ENCODE measurements at places on chromosomes 12 and 14.

DNA sequence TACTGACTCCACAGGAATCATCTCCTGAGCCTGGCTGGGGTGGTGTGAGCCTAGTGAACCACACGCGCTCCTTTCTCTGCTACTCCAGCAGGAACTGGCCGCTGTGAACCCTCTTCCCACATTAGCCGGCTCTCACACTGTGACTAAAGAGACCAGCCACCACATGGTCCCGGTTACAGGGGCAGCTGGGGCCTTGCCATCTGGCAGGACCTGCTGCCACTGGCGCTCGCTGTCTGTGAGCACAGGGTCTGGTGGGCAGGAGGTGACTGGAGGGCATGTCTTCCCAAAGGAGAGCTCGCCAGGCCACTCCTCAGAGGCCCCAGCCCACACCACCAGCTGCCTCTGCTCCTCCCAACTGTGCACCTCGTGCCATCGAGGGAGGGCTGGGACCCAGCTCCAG is 99.3 kb downstream of the SINHCAF start:
- DNase-seq: no peak

- no peak for DNase-seq
Measured at GRCh38 chr14:66087231-66087630, 398.9 kb upstream of the CCDC196 start.

- DNase-seq: no peak
Measured at GRCh38 chr14:61561104-61561503, 134.2 kb upstream of the HIF1A start.

DNA sequence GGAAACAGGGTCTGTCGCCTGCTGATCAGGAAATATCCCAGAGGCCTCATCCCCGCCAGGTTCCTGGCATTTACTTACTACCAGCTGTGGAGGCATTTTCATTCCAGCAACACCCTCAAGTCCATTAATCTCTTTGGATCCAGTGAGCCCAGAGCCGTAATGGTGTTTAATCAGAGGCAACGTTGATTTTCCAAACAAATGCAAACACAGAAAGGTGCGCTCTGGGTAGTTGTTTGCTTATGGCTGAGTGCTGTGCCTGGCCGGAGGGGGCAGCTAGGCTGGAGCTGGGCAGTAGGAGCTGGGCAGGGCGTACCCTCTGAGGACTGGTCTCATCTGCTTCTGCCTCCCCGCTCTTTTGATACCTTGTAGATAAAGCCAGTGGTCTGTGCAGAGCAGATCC is 110.6 kb downstream of the ADCK1 start:
- no peak for DNase-seq

DNA sequence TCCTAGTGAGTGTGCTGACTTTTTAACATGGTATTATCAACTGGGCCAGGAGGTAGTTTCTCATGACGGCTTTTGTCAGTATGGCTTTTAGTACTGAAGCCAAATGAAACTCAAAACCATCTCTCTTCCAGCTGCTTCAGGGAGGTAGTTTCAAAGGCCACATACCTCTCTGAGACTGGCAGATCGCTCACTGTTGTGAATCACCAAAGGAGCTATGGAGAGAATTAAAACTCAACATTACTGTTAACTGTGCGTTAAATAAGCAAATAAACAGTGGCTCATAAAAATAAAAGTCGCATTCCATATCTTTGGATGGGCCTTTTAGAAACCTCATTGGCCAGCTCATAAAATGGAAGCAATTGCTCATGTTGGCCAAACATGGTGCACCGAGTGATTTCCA is 141.1 kb downstream of the HMGA2 start:
- DNase-seq: no peak

DNA sequence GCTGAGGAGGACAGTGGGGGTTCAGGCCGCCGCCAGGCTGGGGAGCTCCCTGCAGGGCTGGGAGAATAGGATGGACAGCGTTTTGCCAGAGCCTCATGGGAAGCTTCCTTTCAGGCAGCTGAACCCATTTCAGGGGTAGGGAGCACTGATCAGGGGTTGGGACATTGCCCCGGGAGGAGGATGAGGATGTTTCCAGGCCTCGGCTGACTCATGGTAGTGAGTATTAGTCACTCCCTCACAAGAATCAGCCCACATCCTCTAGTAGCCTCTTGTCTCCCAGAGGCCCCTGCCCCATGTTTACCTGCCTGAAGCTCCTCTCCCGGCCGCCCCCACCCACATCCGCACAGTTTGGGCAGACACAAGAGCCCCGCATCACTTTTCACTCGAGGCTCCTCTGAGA is 89.8 kb downstream of the ZFP36L1 start:
- DNase-seq: no peak

GRCh38 chr14:95117937-95118721 is 39.2 kb downstream of the DICER1 start:
- DNase-seq: no peak

DNA sequence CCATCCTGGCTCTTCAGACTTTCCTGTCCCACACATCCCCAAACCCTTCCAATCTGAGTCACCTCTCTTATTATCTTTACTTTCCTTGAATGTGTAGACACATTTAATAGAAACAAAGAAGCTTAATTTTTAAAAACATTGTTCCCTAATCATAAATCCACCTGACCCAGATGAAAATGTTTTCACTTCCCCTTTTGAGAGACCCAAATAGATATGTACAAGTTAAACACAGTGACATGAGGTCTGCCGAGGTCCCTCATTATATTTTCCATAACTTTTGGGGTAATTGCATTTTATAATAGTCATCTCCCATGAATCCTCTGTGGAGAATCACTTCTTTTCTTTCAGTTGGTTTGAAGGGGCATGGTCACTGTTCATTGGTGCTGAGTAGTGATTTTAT is 191.1 kb downstream of the GRIN2B start:
- DNase-seq: no peak

DNA sequence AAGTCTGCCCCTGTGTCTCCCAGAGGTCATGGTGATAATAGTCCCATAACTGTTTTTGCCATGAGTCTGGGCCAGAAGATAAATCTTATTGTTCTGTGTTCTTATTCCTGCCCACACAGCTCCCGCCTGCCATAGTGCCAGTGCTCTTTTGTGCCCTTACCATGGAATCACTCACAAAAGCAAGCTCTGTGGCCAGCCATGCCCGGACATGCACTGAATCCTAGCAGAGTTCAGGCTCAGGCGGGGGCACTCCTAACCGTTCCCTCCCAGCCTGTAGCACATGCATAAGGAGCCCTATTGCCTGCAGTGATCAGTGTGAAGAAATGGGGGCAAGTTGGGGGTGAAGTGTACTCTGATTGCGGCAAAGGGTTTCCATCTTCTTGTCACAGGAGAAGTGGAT is 33.3 kb downstream of the DHRS2 start:
- no peak for DNase-seq

DNA sequence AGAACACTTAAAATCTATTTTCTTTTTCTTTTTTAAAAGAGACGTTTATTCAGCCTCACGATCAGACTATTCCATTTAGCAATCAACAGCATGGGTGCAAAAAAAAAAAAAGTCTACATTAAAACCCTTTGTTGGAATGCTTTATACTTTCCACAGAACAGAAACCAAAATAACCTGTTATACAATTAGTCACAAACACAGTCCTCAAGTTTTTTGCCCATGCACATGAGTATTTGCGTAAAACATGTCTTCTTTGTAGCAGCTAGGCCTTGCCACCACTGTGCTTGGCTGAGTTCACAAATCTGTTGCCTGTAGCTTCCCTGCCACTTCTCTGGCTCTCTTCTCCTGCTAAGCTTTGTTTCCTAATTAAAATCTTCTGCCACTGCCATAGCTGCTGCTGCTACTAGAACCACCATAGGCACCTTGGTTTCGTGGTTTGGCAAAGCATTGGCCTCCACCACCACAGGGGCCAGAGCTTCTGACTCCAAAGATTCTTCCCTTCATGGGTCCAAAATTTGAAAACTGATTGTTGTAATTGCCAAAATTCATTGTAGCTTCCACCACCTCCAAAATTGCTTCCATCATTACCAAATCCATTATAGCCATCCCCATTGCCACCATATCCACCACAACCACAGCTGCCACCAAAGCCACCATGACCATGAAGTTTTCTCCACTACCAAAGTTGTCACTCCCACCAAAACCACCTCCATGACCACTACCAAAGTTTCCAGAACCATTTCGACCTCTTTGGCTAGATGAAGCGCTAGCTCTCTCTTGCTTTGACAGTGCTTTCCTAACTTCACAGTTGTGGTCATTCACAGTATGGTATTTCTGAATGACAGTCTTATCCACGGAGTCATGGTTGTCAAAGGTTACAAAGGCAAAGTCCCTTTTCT is 38.1 kb downstream of the KLRG1 start:
- no peak for DNase-seq

GRCh38 chr12:9648701-9649531 is 20.6 kb upstream of the CLEC2D start:
- DNase-seq: no peak

DNA sequence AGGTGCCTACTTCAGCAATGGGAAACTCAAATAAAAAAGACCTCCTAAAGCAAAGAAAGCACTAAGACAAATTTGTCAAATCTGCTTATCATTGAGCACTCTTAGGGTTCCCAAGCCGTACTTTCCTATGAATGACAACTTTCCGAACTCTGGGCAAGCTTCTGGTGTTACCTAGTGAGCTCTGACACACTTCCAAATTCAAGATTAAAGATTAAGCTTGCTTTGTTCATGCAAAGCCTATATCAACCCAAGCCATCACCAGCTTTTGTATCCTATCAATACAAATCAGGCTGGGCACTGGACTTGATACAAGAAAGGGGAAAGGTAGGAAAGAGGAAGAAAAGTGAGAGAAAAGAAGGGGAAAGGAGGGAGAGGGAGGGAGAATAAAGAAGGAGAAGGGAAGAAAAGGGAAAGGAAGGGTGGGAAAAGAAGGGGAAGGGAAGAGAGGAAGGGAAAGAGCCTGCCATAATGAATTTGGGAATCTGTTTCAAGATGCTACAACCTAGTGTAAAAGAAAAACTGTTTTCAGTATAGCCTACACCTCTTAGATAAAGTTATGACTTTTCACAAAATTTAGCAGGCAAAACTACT is 23.8 kb upstream of the FBLN5 start:
- no peak for DNase-seq

DNA sequence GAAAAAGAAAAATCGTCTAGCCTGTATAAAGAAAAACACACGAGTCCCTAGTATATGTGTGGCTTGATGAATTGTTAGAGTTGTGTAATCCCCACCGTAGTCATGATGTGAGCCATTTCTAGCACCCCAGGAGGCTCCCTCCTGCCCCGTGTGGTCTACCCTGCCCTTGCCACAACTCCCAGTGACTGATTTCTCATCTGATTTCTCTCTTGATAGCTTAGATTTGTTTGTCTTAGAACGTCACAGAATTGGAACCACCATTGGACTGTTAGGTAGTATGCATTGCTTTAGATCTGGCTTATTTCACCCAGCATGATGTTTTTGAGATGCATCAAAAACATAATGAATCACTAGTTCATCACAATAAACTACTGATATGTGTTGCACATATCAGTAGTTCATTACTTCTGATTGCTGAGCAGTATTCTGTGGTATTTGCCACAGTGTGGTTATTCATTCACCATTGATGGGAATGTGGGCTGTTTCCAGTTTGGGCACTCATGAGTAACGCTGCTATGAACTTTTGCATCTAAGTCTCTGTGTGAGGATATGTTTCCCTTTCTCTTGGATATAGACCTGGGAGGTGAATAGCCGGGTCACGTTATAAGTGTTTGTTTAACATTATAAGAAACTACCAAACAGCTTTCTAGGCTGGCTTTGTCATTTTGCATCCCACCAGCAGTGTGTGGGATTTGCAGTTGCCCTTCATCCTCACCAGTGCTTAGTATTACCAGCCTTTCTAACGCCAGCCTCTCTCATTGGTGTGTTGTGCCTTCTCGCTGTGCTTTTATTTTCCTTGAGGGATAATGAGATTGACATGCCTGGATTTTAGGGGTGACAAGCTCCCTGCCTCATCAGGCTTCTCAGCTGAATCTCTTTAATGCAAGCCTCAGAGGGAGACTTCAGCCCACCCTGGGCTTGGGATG is 31.9 kb upstream of the NCOR2 start:
- no peak for DNase-seq

DNA sequence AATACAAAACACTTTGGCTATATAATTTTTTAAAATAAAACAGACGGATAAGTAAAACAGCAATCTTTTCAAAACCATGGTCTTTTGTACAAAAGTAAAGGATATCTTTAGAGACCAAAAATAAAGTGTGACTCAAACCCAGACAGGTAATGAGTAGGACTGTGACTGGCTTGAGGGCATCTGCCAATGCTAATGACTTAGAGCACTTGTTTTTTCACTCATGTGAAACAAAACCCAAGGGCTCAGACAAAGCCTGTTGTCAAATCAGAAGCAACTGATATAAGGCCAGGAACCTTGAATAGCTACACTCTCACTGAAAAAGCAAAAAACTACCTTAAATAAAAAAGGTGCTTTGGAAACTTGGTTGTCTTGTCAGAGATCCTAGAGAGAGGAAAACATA is 357.4 kb downstream of the TMEM117 start:
- no peak for DNase-seq

DNA sequence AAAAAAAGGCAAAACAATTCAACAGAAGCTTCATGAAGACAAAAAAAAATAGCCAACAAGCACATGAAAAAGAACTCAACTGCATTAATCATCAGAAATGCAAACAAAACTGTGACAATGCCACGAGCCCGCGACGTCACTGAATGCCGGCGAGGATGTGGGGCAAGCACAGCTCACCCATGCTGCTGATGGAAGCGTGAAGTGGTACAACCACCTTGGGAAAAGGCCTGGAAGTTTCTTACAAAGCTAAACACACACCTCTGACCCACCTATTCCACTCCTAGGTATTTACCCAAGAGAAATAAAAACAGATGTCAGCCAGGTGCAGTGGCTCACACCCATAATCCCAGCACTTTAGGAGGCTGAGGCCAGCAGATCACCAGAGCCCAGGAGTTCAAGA is 10.5 kb downstream of the BTBD6 start:
- DNase-seq: no peak

GRCh38 chr14:67360470-67361206 is 510 bp downstream of the EIF2S1 start:
- peak; percentile 17 for DNase-seq

Measured in stimulated activated CD4-positive, alpha-beta T cell treated with anti-CD3 and anti-CD28 coated beads, Interleukin-1b, Interleukin-23, amount 100 ng/mL, for 1 hour (primary cell).